ENCODE measurements at places on chromosomes 2 and 18. TPM values are rescaled to one million over a fixed set of nuclear protein-coding genes. Genes with fewer than 3 reads are reported as not detected.

DNA sequence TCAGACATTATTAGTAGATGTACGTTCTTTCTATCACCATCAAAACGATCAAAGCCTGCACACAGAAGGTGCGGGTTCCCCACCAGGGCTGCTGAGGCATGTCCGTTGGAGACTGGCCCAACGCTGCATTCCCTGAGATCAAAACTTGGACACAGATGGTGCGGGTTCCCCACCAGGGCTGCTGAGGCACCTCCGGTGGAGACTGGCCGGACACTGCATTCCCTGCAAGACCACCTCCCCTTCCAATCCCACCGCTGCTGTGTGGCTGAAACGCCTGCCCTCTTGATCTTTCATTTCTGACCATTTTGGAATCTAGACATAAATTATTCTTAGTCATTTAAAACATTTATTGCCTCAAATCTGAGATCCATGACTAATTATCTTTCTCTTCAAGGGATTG, 254.2 kb upstream of the SALL3 start:
- DNase-seq = no peak

DNA sequence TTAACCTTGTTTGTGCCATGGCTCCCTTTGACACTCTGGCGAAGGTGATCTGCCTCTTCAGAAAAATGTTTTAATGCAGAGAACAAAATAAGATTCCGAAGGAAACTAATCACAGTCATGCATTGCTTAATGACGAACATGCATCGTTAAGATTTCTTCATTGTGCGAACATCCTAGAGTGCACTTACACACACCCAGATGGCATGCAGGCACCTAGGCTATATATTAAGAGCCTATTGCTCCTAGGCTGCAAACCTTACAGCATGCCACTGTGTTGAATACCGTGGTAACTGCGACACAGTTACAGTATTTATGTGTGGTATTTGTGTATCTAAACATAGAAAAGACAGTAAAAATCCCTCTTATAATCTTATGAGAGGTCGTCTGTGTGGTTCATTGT, 8.3 kb downstream of the ASAP2 start:
- DNase-seq = no peak

Gene ABCA12
- total RNA-seq = 0.02 TPM

Gene PRSS56
- total RNA-seq = 0.39 TPM

GRCh38 chr18:1965016-1965415, 606.3 kb downstream of the METTL4 start:
- DNase-seq = no peak

GRCh38 chr2:158822193-158822592, 27.1 kb downstream of the DAPL1 start:
- no peak for DNase-seq

DNA sequence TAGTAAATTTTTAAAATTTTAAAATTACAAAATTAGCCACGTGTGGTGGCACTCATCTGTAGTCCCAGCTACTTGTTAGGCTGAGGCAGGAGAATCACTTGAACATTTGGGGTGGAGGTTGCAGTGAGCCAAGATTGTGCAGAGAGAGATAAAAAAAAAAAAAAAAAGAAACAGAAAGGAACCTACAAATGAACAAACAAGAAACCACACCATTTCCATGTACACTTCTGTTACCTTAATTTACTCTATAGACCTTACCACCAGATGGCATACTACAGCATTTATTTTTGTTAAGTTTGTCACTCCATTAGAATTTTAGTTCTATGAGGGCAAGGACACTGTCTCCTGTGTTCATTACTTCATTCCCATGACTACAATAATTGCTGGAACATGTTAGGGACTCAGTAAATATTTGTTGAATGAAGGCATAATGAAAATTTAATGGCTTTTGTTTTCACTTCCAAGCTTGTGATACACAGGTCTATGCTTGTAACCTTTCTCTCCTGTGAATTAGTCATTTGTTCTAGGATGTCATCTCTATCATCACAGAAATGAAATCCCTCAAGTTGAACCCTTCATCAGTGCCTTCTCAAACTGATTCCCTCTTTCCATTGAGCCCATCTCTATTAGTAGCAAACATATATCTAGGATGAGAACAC, 76.0 kb downstream of the ARHGAP15 start:
- no peak for DNase-seq

All from activated T-cell treated with anti-CD3 and anti-CD28 coated beads, Interleukin-2, amount 50 U/mL, for 72 hours (primary cell).